ENCODE measurements at places on chromosomes 1 and 21.

- DNase-seq = peak; percentile 92
Measured at GRCh38 chr1:202852163-202852904, 36.6 kb downstream of the RABIF start.

- DNase-seq = no peak
Measured at GRCh38 chr1:11888877-11889208, 30.1 kb upstream of the NPPB start.

DNA sequence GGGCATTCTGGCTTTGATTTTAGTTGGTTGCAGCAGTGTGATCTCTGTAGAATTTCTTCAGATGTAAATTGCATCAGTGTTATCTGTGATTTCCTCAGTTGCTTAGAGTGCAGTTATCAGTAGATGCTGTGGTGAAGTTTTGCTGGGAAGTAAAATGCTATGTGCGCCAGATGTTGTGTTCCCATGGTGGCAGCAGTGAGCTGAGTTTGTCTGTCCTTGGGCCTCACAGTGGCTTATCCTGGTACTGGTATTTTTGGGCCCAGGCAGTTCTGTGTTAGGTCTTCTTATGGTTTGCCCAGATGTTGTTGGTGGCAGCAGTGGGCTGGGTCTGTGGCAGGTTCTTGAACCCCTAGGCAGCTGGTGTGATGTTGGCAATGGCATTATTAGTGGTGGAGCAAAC is 1242.1 kb downstream of the PLA2G4A start:
- DNase-seq = no peak

- peak; percentile 60 for DNase-seq
Measured at GRCh38 chr1:175841738-175842187, 98.4 kb upstream of the TNR start.

GRCh38 chr21:38712664-38713063 is 93.1 kb upstream of the ETS2 start:
- no peak for DNase-seq

- DNase-seq = no peak
Measured at GRCh38 chr1:181765451-181766026, 282.2 kb downstream of the CACNA1E start.

- no peak for DNase-seq
Measured at GRCh38 chr1:204672482-204673121, 12.9 kb downstream of the LRRN2 start.

GRCh38 chr21:36825658-36826057 is 126.7 kb downstream of the SIM2 start:
- no peak for DNase-seq

DNA sequence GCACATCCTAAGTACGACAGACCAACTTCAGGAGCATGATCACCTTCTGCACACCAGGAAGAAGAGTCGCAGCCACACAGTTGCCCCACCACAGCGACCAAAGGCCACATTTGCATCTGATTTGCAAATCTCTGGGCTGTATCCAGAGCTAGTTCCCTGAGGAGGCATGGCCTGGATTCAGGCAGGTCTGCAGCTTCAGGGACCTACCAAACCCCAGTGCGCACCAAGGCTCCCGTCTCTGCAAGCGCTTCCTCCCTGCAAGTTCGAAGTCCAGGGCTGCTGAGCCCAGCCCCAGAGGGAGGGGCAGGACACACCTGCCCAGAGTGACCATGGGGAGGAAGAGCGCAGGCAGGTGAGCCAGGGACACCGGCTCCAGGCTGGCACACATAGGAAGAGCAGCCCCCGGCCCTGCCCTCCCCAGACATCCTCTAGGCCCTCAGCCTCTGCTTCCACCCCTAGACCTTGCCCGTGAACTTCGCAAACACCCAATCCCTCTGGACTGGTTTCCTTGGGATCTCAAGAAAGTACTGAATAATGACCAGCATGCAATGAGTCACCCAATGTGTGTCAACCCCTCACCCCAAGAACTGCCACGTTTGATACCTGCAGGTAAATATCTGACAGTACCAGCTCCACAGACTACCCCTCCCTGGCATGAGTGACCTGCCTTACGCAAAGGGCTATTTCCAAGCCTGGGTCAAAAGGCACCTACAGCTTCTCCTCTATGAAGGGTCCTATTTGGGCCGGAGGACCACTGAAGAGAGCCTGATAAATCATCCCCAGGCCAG is 36.8 kb downstream of the CASZ1 start:
- no peak for DNase-seq

DNA sequence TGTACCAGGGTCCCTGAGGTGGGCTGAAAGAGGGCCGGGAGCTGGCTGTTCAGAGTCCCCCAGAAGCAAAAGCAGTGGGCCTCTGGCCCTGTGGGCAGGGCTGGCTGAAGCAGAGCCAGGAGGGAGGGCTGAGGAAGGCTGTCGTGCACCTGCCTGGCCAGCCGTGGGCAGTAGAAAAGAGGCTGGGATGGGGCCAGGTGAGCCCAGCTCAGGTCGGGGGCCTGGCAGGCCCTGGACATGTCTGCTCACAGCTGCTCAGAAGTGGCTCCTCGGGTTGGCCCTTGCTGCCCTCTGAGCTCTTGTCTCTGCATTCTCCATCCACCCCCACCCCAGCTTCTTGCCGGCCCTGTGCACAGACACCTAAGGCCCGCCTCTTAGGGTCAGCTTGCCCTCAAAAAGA is 60.0 kb downstream of the TCP10L start:
- DNase-seq = no peak

DNA sequence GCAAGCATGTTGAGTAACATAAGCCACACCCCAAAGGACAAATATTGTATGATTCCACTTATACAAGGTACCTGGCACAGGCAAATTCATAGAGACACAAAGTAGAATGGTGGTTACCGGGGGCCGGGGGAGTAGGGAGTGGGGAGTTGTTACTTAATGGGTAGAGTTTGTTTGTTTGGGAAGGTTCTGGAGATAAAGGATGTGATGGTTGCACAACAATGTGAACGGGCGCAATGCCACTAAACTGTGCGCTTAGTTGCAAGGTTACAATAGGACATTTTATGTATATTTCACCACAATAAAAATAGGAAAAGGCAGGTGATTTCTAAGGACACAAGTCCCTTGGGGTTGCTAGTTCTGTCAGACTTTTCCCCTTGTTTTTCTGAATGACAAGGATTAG is 516.6 kb downstream of the KIF26B start:
- no peak for DNase-seq

GRCh38 chr1:231931146-231931545 is 304.6 kb downstream of the DISC1 start:
- no peak for DNase-seq

DNA sequence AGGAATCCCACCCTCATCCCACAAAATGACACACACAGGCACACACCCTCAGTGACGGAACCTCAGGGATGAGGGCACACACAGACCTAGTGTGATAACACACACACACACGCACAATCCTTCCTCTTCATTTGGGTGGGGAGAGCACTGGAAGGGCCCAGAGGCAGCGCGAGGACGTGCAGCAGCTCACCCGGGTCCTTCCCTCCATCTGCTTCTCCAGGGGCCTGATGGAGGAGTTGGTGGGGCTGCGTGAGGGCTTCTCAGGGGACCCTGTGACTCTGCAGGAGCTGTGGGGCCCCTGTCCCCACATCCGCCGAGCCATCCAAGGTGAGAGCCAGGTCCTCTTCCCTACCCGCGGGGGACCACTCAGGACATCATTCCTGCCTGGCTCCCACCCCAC is 557 bp downstream of the CLCNKA start:
- no peak for DNase-seq

DNA sequence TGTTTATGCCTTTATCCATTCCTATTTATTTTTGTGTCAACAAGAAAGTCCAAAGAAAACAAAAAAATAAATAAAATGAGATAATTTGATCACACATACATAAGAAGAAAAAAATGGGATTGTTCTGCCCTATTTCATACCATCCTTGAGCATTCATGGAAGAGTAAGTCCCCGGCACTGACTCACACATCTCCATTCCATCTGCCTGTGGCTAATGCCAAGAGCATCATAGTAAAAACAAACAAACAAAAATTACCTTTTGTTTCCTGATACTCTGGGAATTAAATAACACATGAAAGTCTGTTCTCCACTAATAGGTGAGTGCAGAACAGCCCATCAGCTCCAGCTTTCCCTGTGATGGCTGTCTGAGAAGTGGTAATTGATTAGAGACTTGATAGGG is 48.1 kb upstream of the BACE2 start:
- no peak for DNase-seq

GRCh38 chr21:33411949-33412430 is 8.8 kb downstream of the IFNGR2 start:
- DNase-seq = no peak

- DNase-seq = no peak
Measured at GRCh38 chr1:61445269-61445825, 279.6 kb downstream of the TM2D1 start.

DNA sequence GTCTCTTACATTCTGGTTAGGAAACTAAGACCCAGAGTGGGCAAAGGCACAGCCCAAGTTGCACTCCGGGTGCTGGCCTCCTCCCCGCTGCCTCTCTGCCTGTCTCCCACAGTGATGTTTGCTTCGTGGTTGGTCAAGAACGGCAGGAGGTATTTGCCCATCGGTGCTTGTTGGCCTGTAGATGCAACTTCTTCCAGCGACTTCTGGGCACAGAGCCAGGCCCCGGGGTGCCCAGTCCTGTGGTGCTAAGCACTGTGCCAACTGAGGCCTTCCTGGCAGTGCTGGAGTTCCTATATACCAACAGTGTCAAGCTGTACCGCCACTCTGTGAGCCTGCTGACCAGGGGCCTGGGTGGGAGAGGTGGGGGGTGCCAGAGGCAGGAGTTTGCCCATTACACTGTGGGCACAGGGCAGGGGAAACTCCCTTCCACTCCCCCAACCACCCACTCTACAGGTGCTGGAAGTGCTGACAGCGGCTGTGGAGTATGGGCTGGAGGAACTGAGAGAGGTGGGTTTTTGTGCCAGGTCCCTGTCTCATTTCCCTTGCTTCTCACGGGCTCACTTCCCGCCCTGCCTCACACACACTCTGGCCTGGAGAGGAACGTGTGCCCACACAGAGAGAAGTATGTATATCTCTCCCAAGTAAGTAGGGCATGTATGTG is 1.9 kb downstream of the BTBD19 start:
- DNase-seq = no peak

GRCh38 chr1:203512848-203513584 is 19.1 kb downstream of the OPTC start:
- DNase-seq = no peak

Measured in WERI-Rb-1 (cell line).